IMR-90 (cell line): ENCODE measurements at places on chromosomes 3 and 15. TPM values are rescaled to one million over a fixed set of nuclear protein-coding genes. Genes with fewer than 3 reads are reported as not detected.

DNA sequence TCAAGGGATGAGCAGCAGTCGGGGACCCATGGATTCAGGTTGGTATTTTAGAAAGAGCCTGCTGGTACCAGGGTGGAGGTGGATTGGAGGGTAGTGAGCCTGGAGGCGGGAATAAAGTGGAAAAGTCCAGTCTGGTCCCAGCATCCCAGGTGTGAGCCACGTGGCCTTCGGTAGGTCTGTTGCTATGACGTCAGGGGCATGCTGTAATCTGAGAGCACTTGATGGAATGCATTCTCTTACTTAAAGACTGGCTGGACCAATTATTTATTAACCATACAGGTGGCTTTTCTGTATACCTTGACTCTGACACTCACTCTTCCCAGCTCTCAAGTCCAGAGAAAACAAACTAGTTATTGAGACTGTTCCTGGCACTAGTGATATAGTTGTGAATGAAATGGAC, 389.9 kb upstream of the RGMA start:
- no peaks in the 10 kb centered on the region for H3K4me1 ChIP-seq
- no peaks in the 10 kb centered on the region for H3K27me3 ChIP-seq
- H3K27ac ChIP-seq = no peak overlapping the region
- H3K4me3 ChIP-seq = no peak overlapping the region
- DNase-seq = no peak

- no peak overlapping the region for H3K27ac ChIP-seq
- H3K4me1 ChIP-seq = no peaks in the 10 kb centered on the region; the same call in 1 of the 2 replicates
- H3K27me3 ChIP-seq = no peaks in the 10 kb centered on the region
- peaks cover 2% of the 10 kb centered on the region; the same call in 1 of the 2 replicates for H3K36me3 ChIP-seq
Observed at GRCh38 chr3:139540651-139541531, 1.3 kb upstream of the RBP1 start.

DNA sequence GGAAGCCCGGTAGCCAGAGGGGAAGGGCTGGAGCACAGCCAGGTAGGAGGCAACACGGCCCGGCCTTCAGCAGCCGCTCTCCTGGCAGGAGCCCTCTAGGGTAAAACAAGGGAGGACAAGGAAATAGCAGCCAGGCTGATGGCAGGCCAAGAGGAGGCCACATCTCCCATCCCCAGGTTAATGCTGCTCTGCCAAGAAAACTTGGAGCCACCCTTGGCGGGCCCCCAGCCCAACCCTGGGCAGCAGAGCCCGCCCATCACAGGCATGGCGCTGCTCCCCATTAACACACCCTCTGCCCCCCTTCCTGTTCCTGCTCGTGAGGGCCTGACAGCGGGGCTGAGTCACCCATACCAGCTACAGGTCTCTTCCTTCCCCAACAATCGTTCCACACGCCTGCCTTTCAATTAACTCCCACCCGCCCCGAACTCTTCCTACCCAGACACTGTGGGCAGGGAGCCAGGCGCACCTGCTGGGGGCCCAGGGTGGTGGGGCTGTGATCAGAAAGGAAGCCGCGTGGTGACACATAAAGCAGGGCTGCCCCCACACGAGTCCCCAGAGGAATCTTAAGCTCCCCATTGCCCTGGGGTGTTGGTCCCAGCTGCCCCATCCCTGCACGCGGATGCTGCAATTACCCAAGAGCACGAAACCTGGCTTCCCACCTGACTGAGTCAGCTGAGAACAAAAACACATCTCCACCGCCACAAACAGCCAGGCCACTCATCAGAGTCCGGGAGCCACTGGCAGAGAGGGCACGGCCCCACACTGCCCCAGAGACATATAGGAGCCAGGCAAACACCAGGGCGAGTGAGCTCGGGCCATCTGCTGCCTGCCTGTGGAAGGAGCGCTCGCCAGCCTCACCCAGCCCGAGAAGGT, at the start of gene C15orf62:
C15orf62 (plus strand) TSS at position 707 of the 873 bp plus-strand sequence. CDS start 516 bp downstream, outside the sequence.
- no peak within 1 kb of the TSS for H3K4me3 ChIP-seq
- peaks cover 18% of the 10 kb centered on the region for H3K4me1 ChIP-seq
- no peaks in the 10 kb centered on the region for H3K27me3 ChIP-seq
- no peak within 1 kb of the TSS for H3K27ac ChIP-seq
- H3K36me3 ChIP-seq = peaks cover 32% of the 10 kb centered on the region

DNA sequence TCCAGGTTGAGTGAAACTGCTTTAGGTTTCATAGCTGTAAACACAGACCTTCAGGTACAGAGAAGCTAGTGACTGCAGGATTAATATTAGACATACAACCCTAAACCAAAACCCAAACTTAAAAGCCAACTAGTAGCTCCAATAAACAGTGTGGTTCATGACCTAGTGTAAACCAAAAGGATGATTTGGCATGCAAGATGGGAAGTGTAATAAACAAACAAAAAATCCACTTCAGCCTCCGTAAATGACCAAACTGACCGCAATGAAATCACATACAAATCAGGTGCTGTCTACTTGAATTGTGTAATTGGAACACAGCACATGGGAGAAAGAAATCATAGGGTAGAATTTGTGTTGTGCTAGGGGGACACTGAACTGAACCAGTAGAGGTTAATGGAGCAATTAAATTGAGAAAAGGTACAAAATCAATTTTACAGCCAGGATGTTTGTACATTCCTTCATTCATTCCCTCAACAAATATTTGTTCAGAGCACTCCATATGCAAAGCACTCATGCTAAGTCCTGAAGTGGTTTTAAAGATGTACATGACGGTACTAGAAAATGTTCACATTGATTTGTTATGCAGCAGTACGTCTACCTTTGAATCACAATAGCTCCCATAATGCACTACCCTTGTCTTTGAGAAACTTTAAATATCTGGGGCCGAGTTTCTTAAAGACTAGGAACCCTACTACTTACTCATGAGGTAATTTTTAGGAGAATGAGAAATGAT, 21.4 kb upstream of the CHST2 start:
- no peak overlapping the region for H3K4me3 ChIP-seq
- H3K27me3 ChIP-seq = peaks cover 19% of the 10 kb centered on the region
- no peaks in the 10 kb centered on the region for H3K4me1 ChIP-seq
- H3K27ac ChIP-seq = no peak overlapping the region
- DNase-seq = no peak

Gene ADAMTSL3
- total RNA-seq = under 0.01 TPM in 1 of 2 replicates, not detected in the other

Gene FBXW12
- total RNA-seq = not detected in 2 replicates

Gene CLEC3B
- 1.9 and 3.6 TPM in 2 replicates for total RNA-seq

Gene SOX14
- total RNA-seq = not detected in 2 replicates

Gene UACA
- 505 and 507 TPM in 2 replicates for total RNA-seq

Gene SAMMSON
- not detected in 2 replicates for total RNA-seq

Gene TEX55
- not detected in 2 replicates for total RNA-seq

Gene ACP3
- total RNA-seq = 0.28 and 0.54 TPM in 2 replicates

Gene ZNF620
- total RNA-seq = 0.72 and 0.83 TPM in 2 replicates
